ENCODE measurements at places on chromosomes 1 and 21.

- DNase-seq, result no peak
Measured at GRCh38 chr1:66405061-66405460, 128.9 kb upstream of the SGIP1 start.

DNA sequence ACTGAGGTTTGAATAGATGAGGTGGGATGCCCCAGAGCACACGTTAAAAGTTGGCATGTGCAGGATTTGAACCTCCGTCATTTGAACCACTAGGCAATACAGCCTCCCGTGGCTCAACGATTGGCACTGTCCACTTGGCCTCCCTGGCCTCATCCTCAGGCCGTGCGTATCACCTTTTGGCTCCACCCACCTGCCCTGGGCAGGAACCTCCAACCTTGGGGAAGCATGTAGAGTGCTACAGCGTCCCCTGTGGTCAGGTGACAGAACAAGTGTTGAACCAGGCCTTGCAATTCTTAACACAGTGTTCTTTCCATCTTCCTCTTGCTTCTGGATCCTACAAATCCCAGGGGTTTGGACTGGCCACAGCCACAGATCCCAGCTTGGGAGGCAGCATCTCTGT lies 112.6 kb downstream of the PAX7 start:
- no peak for DNase-seq

DNA sequence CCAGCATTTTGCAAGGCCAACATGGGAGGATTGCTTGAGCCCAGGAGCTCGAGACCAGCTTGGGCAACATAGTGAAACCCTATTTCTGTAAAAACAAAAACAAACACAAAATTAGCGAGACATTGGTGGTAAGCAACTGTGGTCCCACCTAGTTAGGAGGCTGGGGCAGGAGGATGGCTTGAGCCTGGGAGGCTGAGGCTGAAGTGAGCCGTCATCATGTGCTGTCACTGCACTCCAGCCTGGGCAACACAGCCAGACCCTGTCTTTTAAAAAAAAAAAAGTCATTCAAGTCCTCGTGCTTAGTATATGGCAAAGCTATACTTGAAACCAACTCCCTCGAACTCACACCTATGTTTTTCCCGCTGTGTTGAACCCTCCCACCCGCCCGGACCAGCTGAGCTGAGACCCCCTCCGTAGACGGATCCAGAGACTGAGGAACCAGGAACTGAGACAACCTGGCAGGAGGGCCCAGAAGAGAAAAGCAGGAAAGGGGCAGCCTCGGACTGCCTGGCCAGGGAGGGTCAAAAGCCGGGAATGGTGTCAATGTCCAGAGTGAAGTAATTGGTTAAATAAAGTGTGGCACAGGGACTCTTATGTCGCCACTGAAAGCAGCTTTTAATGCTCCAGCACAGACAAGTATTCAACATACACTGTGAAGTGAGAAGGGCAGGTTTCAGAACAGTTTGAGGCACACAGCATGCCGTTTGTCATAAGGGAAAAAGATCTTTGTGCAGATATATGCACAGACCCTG lies 32.8 kb upstream of the CASZ1 start:
- no peak for DNase-seq

GRCh38 chr1:226548256-226549093 lies at the start of gene STUM:
Gene STUM, plus strand, starts transcription at chr1:226548764. Its CDS starts 141 bp downstream, at chr1:226548905.
- peak; percentile 6 for DNase-seq

DNA sequence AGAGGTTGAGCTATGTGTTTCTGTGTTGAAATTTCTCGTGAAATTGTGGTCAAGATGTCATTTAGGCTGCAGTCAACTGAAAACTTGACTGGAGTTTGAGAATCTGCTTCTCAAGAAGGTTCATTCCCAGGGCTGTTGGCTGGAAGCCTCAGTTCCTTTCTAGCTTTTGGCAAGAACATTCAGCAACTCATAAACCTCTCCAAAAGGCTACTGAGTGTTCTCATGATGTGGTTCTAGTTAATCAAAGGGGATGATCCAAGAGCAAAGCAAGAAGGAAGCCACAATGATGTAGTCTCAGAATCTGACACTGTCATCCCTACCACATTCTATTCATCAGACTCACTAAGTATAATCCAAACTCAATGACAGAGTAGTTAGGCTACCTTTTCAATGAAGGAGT lies 66.6 kb downstream of the SPATA6 start:
- no peak for DNase-seq

- DNase-seq, result no peak
Measured at GRCh38 chr1:48803474-48803873, 26.8 kb upstream of the BEND5 start.

GRCh38 chr1:32521165-32521564 lies 18.1 kb upstream of the ZBTB8A start:
- no peak for DNase-seq

DNA sequence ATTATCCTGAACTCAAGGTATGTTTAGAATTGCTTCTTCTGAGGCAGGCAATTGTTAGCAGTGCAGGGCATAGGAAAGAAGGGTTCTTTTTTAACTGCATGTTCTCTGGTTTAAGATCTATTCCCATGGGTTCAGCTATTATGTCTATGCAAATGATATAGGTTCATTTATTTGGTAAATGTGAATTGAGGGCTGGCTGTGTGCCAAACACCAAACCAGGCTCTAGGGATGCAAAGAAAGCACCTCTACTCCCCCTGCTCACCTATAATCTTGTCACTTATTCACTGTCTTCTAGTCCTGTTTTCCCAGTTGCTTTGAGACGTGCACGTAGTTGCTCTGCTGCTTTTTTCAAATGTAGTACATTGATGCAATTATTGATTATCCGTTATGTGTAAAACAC lies 691 bp upstream of the KIFAP3 start:
- DNase-seq, result no peak

DNA sequence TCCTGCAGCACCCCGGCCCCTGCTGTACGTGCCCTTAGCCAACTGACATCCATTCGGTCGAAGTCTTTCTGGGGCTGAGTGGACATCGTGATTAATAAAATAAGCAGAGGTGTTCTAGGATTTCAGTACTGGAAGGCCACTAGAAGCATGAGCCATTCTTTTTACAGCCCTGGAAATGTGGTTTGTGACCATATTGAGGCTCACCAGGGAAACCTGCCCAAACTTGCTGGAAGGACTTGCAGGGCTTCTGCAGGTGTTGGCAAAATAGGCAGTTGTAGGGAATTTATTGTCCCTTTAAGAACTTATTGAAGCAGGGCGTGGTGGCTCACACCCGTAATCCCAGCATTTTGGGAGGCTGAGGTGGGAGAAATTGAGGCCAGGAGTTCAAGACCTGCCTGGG lies 80.8 kb downstream of the DOP1B start:
- no peak for DNase-seq

DNA sequence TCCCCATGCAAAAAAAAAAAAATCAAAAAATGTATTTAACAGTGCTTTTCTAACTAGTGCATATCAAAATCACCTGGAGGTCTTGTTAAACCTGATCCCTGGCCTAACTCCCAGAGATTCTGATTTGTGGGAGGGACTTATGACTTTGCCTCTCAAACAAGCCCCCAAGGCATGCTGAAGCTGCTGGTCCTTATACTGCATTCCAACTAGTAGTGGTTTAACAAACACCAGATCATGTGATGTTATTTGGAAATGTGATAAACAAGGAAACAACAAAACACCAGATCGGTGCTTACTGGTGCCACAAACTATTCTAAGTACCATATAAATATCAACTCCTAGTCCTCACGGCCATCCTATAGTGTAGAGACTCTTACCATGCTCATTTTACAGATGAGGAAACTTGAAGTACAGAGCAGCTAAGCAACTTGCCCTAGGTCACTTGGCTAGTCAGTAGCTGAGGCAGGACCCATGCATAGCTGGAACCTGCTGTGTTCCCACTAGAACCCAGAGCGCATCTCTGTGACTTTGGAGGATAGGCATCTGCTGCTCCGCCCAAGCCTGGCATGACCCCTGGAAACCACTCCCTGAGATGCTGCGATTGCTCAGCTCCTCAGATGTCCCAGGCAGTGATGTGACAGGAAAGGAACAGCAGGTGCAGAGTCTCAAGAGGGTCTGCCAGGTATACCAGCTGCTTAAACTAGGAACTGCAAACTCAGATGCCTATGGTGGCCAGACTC lies 38.1 kb downstream of the SOX13 start:
- no peak for DNase-seq

GRCh38 chr1:26959722-26960624 lies at the start of gene KDF1:
Gene KDF1, minus strand, starts transcription at chr1:26960468. Its CDS starts 8,088 bp downstream, at chr1:26952380.
- DNase-seq, result peak; percentile 22

DNA sequence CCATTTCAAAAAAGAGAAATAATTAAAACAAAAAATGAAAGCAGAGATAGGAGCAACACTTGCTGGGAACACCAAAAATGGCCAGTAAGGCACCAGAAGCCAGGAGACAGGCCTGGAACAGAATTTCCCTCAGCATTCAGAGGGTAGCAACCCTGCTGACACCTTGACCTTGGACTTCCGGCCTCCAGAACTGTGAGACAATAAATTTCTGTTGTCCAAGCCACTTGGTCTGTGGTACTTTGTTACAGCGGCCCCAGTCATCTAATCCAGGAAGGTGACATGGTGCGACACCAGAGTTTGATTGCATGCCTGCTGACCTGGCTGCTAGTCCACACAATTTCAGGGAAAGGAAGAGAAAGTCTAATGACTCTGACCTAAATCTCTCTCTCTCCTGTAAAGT lies 10.6 kb upstream of the RAB4A start:
- DNase-seq, result no peak

DNA sequence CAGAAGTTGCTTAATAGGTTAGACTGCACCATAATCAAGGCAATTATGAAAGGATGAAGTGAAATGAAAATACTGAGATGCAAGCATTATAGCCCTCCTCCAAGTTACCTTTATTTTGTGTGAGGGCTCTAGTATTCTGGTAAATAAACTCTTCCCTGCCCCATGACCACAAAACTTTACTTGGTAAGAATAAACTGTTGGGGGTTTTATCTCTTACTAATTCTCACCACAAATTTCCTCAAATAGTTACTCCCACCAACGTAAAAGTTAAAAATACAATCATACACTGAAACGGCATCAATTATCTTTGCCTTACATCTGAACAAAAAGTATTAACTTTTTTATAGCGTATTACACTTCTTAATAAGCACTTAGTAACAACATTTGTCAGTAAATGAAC lies 29.5 kb downstream of the C21orf91 start:
- DNase-seq, result no peak

DNA sequence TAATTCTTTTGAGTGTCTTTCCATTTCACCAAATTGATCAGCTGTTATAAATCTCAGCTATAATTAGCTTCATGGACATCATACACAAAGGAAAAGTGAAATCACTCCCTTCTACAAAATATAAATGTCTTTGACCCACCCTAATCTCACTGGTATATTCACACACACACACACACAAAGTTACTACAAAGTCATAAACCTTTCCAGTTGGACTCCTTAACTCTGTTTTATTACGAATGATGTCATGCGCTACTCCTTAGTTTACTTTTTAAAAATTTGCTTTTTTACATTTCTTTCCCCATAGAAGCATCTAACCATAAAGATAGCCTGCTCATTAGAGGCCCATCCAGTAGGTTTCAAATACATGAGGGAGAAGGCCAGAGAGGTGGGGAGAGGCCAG lies 103.0 kb downstream of the SLC30A10 start:
- DNase-seq, result no peak

DNA sequence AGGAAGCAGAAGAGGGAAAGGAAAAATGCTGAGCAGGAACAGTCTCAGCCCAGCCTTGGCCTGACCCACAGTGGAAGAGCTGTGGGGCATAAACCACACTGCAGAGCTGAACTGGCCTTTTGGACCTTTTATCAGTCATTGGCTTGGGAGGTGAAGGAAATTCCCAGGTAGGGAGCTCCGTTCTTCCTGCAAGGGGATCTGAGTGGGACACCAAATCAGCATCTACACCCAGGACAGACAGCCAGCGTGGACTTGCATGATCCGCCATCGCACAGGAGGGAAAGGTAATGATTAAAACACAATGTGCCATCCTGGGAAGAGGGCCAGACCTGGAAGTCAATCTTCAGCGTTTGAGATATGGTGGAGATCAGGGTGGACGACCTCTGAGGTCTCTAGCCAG lies 1.2 kb upstream of the MTFR1L start:
- no peak for DNase-seq

GRCh38 chr1:80050085-80050484 lies 1043.6 kb upstream of the ADGRL4 start:
- no peak for DNase-seq

DNA sequence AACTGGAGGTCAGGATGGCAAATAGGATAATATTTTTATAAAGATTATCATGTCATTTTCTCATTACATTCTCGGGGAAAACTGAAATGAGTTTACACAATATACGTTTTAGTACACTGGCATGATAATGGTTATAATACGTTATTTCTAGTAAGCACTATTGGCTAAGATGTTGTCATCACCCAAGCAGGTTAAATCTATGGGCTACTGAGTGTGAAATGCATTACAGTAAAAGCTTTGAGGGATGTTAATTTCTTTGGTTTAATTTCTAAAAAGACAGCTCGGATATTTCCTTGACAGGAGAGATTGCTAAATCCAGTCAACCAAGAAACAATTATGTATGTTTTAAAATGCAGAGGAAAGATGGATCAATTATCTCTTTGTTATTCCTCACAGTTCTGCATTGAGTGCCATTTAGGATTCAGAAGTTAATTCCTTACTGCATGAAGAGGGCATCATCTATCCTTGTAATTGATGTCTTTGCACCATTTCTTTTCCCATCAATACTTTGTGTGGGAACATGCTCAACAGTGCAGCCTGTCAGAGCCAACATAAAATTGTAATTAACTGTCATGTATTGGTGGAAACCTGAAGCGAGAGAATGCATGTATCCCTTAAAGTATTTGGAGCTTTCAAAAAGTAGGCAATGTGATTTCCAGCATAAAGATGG lies 222.4 kb upstream of the ZP4 start:
- DNase-seq, result no peak

DNA sequence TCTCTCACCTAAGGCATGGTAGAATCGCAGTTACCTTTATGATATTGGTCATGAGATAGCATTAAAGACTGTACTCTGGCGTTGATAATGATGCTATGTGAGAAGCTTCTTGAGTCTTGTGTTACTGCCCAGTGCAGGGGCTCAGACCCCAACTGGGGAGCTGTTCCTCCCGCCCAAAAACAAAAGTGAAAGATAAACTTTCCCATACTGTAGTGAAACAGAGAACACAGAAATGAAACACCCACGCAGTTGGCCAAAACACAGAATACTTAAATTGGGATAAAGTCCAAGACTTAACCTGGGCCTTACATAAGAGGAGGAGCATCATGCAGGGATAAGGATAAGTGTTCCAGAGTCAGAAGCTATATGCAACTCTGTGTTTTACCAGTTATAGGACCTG lies 130.6 kb downstream of the HHIPL2 start:
- no peak for DNase-seq

DNA sequence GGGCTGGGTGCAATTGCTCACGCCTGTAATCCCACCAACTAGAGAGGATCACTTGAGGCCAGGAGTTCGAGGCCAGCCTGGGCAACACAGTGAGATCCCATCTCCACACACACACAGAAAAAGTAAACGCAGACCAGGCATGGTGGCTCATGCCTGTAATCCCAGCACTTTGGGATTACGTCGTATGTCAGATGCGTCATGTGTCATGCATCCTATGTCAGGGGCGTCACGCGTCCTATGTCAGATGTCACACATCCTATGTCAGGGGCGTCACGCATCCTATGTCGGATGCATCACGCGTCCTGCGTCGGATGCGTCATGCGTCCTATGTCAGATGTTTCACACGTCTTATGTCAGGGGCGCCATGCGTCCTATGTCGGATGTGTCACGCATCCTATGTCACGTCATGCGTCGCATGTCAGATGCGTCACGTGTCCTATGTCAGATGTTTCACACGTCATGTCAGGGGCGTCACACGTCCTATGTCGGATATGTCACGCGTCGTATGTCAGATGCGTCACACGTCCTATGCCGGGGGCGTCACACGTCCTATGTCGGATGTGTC lies 1.5 kb downstream of the MRAP start:
- no peak for DNase-seq

- no peak for DNase-seq
Measured at GRCh38 chr1:11823366-11824137, 17.6 kb downstream of the CLCN6 start.

Data from stimulated activated CD4-positive, alpha-beta T cell treated with anti-CD3 and anti-CD28 coated beads, TNF-alpha, amount 100 ng/mL, for 1 hour (primary cell).